Epithelial cell of proximal tubule (primary cell): ENCODE measurements at places on chromosomes 2 and 18. TPM values are rescaled to one million over a fixed set of nuclear protein-coding genes. Genes with fewer than 3 reads are reported as not detected.

CACNB4 gene
- total RNA-seq = 0.14 and 0.52 TPM in 2 replicates

SLC4A3 gene
- 6.6 and 12.2 TPM in 2 replicates for total RNA-seq

ST6GAL2 gene
- total RNA-seq = 0.23 and 0.80 TPM in 2 replicates

BMP10 gene
- total RNA-seq = not detected in 2 replicates

TMEM18 gene
- 25.9 and 39.4 TPM in 2 replicates for total RNA-seq

MRO gene
- total RNA-seq = not detected in 2 replicates

DDX1 gene
- 70.2 and 77.0 TPM in 2 replicates for total RNA-seq

SP3 gene
- 41.2 and 68.1 TPM in 2 replicates for total RNA-seq

UGT1A4 gene
- 0.07 TPM in 1 of 2 replicates, not detected in the other for total RNA-seq

PIEZO2 gene
- 0.07 and 7.5 TPM in 2 replicates for total RNA-seq

KHK gene
- 5.5 and 6.1 TPM in 2 replicates for total RNA-seq

CAMKMT gene
- 2.4 and 5.4 TPM in 2 replicates for total RNA-seq
